IMR-90 (cell line): ENCODE measurements at places on chromosomes 12 and 14. TPM values are rescaled to one million over a fixed set of nuclear protein-coding genes. Genes with fewer than 3 reads are reported as not detected.

GRCh38 chr12:31578632-31579031 is 12.3 kb downstream of the DENND5B start:
- H3K27ac ChIP-seq, result no peak overlapping the region
- no peak overlapping the region for H3K4me3 ChIP-seq
- no peaks in the 10 kb centered on the region for H3K27me3 ChIP-seq
- peak; percentile 49 for DNase-seq
- H3K4me1 ChIP-seq, result peaks cover 9% of the 10 kb centered on the region

DNA sequence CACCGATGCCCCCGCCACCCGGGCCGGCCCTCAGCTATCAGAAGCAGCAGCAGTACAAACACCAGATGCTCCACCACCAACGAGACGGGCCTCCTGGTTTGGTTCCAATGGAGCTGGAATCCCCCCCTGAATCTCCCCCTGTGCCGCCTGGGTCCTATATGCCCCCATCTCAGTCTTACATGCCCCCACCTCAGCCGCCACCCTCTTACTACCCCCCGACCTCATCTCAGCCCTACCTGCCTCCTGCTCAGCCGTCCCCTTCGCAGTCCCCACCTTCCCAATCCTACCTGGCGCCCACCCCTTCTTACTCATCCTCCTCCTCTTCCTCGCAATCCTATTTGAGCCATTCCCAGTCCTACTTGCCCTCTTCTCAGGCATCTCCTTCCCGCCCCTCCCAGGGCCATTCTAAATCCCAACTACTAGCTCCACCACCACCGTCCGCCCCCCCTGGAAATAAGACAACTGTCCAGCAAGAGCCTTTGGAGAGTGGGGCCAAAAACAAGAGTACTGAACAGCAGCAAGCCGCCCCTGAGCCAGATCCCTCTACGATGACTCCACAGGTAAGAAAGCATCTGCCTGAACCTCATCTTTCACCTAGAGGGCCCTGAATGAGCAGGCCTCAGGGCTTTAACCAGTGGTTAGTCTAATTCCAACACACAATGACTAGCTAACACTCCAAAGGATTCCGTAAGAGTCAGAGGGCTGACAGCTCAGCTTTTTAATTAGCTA is 851 bp downstream of the YLPM1 start:
- peaks cover 1% of the 10 kb centered on the region; the same call in 1 of the 2 replicates for H3K36me3 ChIP-seq
- no peaks in the 10 kb centered on the region for H3K27me3 ChIP-seq
- peak overlapping the region; percentile 75 for H3K4me3 ChIP-seq
- peaks cover 4% of the 10 kb centered on the region; the same call in 1 of the 2 replicates for H3K4me1 ChIP-seq

DNA sequence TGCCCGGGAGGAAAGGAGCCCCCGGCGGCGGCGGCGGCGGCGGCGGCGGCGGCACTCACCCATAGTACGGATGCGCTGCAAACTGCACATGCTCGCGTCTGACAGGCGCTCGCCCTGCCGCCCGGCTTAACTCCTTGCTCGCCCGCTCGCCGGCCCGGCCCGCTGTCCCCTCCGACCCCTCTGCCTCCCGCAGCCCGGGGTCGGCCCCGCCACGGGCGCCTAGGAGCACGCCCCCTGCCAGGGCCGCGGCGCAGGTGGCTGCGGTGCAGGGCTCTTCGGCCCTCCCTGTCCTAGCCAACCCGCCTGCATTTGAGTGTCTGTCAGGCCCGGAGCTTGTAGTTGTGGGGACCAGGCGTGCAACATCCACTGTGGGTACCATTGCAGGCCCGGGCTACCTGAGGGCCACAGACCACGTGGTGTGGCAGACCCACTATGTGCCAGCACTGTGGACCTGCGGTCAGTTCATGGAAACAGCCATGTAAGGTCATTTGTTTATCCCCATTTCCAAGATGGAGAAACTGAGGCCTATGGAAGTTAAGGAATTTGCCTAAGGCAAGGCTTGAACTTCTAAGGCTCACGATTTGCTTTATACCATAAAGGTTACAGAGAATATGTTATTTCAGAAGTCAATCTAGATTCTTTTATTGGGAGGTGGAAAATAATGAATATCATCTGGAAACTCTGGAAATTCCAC is 17.6 kb upstream of the PLEKHH1 start:
- H3K4me1 ChIP-seq, result no peaks in the 10 kb centered on the region
- peak overlapping the region; percentile 59 for H3K4me3 ChIP-seq
- DNase-seq, result no peak
- no peak overlapping the region for H3K27ac ChIP-seq

- peaks cover 3% of the 10 kb centered on the region for H3K4me1 ChIP-seq
- no peak overlapping the region for H3K27ac ChIP-seq
- H3K36me3 ChIP-seq, result 0 out of 2 replicates have a peak, but pooled peaks cover 1% of the 10 kb centered on the region
Observed at GRCh38 chr12:116092776-116093175, 184.7 kb downstream of the MED13L start.

DNA sequence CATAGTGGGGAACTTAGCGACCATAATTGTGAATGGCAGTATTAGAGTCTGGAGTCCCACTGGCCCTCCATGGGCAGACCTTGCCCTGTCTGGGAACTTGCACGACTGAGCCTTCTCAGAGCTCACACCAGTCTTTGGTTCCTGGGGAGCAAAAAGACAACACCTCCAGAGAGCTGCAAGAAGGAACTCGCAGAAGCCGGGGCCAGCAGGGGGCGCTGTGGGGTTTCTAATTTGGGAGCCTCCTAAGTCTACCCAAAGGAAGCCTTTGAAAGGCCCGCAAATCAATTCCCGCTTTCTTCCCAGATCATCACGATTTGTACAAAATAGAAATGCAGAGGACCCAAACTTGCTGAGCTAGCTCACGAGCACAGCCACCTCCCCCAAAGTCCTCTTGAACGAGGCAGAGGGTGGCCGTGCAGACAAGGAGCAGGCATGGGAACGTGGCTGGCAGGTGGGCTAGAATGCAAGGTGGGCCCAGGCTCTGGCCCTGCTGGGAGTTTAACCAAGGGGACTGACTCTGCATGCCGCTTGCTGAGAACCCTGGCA is 46.3 kb upstream of the FBXO21 start:
- no peaks in the 10 kb centered on the region for H3K4me1 ChIP-seq
- peak; percentile 17 for DNase-seq
- H3K27me3 ChIP-seq, result no peaks in the 10 kb centered on the region
- no peak overlapping the region for H3K4me3 ChIP-seq
- H3K27ac ChIP-seq, result no peak overlapping the region
- H3K36me3 ChIP-seq, result no peaks in the 10 kb centered on the region

- no peak overlapping the region for H3K4me3 ChIP-seq
- DNase-seq, result no peak
- no peak overlapping the region for H3K27ac ChIP-seq
- no peaks in the 10 kb centered on the region for H3K36me3 ChIP-seq
- no peaks in the 10 kb centered on the region for H3K4me1 ChIP-seq
- no peaks in the 10 kb centered on the region for H3K27me3 ChIP-seq
Observed at GRCh38 chr12:46027172-46027571, 36.8 kb upstream of the SCAF11 start.

Gene SSPN
- 5.6 and 7.8 TPM in 2 replicates for total RNA-seq

Gene KRT5
- total RNA-seq, result not detected in 2 replicates

Gene AMN
- under 0.01 TPM in 1 of 2 replicates, not detected in the other for total RNA-seq

Gene DNAH10
- total RNA-seq, result 0.18 and 0.28 TPM in 2 replicates

Gene OR5AU1
- not detected in 2 replicates for total RNA-seq
